ENCODE measurements at places on chromosomes 1 and 21.

GRCh38 chr1:33975961-33976360 lies 112.1 kb downstream of the HMGB4 start:
- DNase-seq = no peak

DNA sequence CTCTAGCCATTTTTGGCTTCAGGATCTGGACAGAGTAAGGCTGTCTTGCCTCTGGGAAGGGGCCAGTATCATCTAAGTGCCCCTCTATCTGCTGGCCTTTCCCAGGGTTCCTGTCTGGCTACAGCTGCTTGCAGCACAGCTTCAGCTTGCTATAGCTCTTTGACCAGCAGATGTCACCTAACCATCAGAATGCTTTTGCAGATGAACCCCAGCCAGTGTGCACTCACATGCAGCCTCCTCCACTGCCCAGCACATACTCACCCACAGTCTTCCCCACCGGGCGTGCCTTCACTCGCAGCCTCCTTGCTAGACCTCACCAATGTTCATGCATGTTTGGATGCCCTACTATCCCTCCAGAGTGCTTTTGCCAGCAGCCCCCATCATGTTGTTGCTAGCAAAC lies 769.0 kb downstream of the BRINP3 start:
- DNase-seq = peak; percentile 3

- no peak for DNase-seq
These were observed 36.4 kb downstream of the ETS2 start for GRCh38 chr21:38842079-38842478.

DNA sequence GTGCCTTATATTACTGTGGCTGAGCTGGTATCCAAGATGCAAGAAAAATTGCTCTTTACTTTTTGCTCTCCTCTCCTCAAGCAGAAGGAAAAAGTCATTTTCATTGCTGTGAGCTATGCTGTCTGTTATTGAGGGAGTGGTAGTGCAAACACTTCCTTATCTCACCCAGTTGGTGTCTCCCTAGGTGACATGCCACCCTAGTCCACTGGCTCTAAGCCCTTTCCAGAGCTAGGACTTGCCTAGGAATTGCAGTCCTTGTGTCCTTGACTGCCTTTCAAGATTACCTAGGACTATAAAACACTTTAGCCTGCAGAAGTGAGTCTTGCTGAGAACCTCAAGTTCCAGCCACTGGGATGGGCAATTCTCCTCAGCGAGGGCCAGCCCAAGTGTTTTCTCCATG lies 458.3 kb downstream of the MRPL39 start:
- DNase-seq = no peak
